ENCODE measurements at places on chromosomes 3 and 15.

- DNase-seq, result no peak
These were observed 400.7 kb downstream of the ROBO1 start for GRCh38 chr3:79367066-79367465.

GRCh38 chr15:62969442-62970089, 73.0 kb upstream of the TPM1 start:
- DNase-seq, result no peak

DNA sequence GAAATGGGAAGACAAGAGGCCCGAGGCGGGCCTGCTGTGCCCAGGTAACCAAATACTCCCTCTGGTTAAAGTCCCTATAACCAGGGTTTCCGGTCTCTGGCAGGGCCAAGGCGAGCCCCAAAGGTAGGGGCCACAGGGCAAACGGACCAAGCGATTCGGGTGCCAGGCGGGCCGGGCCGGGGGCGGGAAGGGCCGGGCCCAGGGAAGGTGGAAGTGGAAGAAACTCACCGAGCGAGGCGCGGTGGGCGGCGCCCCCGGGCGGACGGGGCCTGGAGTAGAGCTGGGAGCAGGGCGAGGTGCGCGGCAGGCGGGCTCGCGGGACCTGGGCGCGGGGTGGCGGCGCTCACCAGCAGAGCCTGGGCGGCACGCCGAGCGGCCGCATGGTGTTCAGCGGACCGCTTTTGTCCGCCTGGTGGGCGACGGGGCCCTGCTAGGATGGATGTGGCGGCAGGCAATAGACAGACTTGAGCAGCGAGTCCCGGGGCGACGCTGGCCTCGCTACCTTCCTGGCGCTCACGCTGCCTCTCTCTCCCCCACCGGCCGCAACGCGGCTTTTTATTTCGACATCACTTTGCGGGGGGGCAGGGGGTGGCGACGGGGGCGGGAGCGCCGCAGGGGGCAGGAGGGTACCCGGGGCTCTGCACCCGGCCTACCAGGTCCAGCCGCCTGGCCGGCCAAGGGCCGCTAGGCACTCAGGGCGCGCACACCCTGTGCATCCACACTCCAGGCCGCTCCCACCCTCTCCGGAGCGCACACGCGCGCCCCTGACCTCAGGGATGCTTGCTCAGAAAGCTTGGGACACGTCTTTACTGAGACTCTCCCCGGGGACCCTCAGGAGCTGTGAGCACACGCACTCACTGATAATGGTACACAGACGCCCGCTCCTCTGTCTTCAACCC, at the start of gene GATA2:
Gene GATA2 (minus strand): TSS at position 531 of the 899 bp plus-strand sequence. CDS start 6,170 bp downstream, outside the sequence.
- DNase-seq, result no peak

DNA sequence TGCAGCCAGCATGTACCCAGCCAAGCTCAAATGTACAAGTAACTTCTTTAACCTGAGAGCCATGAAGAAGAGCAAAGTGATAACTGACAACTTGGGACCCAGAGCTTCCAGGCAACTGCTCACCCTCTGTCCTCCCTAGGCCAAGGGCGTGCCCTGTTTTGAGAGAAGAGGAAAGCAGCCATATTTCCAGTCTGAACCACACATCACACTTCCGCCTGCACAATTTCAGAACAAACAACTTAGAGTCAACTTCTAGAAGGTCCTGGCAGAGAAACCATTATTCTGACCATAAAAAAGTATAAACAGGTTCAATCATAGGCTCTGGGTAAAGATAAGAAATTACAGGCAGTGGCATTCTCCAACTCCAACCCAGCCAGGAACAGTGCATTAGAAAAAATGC, 50.1 kb downstream of the ITGB5 start:
- DNase-seq, result no peak

DNA sequence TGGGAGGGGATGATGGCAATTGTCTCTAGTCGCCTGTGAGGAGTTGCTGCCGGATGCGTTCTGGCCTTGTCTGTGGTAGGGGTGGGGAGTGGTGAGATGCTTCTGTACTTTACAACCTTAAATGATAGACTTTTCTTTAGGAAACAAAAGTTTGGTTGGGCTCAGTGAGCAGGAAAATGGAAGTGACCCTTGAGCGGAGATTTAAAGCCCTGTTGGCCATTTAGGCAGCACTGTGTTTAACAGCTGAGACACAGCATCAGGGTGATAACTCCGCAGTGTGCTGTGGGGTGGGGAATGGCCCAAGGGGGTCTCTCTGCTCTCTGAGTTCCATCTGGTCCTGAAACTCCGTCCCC, 36.6 kb downstream of the SPSB4 start:
- DNase-seq, result no peak

- DNase-seq, result no peak
These were observed 31.6 kb downstream of the FAM227B start for GRCh38 chr15:49589030-49589429.

GRCh38 chr3:68876112-68876713, 56.1 kb downstream of the TAFA4 start:
- no peak for DNase-seq

- no peak for DNase-seq
These were observed 33.7 kb upstream of the SPTBN5 start for GRCh38 chr15:41927536-41927935.

DNA sequence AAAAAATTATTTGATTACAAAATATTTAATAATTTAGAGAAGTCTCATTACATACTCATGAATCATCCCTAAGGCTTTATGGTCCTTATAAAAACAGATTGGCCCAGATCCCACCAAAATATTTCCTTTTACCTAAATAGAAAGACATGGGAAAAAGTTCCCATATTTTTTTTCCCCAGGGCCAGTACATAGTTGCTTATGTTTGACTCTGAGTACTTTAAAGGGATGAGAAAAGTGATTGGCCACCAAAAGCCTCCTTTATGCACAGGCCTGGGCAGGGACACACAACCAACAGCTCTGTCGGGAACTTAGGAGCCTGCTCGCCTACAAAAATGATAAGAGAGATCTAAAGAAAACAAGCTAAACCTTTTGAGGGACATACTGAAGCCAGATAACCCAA, 22.3 kb downstream of the KCNAB1 start:
- no peak for DNase-seq

DNA sequence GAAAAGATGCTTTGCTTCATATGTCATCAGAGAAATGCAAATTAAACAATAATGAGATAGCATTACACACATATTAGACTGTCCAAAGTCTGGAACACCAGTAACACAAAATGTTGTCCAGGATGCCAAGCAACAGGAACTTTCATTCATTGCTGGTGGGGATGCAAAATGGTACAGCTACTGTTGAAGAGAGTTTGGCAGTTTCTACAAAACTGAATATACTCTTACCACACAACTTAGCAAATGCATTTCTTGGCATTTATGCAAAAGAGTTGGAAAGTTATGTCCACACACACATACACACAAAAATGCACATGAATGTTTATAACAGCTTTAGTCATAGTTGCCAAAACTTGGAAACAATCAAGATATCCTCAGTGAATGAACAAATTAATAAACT, 195.2 kb upstream of the MME start:
- DNase-seq, result no peak

DNA sequence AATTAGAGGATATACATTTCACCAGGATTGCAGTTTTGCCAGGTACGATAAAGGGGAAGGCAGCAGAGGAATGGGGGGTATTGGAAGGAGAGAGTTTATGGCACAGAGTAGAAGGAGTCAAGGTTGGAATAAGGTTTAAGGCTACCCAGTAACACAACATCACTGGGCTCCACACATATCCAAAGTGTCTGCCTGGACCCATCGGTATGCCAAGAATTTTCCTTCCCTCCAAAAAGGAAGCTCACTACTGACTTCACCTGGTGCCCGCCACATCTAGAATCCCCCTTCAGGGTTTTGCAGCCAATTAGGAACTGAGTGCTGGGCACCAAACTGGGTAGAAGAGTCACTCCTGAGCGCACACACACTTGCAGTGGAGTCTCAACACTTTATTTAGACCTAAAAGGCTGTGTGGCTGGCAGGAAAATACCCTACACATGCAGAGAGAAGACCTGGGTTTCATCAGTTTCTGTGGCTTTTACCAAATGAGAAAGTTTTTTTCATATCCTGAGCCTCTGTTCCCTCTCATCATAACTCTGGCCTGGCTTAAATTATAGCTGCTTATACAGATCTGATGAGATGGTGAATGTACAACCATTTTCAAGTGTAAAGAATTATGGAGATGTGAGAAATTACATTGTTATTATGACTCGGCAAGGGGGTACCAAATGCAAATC, 190.8 kb upstream of the LPP start:
- DNase-seq, result no peak

- DNase-seq, result peak; percentile 28
These were observed 46.3 kb downstream of the GPR171 start for GRCh38 chr3:151156618-151157216.

DNA sequence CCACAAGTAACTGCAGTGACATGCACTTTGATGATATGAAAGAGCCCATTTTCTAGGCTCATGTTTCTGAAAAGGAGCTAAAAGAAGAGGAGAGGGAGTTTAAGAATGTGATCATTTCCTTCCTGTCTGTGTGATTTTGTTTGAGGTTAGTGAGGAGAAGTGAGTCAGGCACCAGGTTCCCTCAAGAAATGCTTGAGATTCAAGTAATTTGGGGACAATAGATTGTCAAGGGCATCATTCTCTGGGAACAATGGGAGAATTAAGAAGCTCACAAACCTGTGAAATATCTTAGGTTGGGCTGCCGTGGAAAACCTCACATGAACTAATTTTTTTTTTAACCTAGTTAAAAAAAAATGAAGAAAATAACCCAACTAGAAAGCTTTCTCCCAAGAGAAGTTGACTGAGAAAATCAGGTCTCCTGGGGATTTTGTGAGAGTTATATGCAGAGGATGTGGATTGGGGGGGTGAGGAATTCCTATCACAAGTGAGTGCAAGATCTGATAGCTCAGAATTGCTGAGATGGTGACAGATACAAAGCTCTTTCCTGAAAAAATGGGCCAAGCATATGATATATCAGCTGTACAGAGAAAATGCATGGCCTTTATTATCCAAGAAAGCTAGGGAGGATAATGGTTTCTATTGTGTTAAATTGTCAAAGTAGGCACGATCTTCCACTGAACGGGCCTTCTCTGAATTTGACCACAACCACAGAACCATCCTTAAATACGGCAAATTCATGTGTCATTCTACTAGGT, 203.3 kb downstream of the FEZF2 start:
- no peak for DNase-seq

GRCh38 chr3:105561876-105562275, 195.2 kb downstream of the ALCAM start:
- no peak for DNase-seq

GRCh38 chr3:58556761-58557221, 19.8 kb upstream of the ACOX2 start:
- DNase-seq, result no peak

DNA sequence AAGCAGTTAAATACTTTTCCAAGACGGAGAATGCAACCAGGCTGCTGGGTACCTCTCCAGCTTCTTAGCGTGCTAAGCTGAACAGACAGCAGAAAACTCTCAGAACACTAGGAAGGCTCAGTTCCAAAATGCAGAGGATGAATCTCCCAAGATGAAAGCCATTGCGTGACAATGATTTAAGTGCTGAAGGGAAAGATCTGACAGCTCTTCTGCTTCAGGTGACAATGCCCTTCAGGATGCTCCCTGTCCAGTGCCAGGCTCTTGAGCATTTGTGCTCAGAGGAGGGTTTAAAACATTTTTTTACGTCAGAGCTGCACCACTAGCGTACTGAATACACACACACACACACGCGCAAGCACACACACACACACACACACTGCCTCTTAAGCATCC, 26.3 kb downstream of the ARHGEF3 start:
- no peak for DNase-seq

DNA sequence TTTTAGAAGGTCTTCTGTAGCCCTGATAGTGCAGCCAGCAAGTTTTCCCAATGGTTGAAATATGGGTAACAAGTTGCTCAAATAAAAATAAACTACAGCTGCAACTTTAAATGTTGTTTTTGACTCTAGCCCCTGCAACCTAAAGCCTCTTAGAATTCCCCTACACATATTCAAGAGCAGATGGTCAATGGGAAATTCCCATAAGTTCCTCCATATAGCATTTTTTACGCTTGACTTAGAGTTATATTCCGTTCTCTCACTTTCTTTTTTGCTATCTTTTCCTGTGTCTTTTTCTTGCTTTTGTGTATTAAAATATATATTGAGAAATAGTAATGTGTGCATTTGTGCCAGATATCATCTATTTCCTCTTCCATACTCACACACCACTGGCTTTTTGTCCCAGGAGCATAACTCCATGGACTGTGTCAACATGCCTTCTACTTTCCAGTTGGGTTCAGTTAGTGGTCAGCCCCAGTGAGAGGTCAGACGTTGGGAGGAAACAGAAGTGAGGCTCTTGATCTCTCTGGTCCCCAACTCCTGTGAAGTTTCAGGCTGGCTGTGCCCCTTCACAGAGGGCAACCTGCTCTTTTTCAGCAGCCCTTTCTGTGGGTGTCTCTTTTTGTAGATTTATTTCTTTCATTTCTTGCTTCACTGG, 63.3 kb upstream of the TP63 start:
- no peak for DNase-seq

DNA sequence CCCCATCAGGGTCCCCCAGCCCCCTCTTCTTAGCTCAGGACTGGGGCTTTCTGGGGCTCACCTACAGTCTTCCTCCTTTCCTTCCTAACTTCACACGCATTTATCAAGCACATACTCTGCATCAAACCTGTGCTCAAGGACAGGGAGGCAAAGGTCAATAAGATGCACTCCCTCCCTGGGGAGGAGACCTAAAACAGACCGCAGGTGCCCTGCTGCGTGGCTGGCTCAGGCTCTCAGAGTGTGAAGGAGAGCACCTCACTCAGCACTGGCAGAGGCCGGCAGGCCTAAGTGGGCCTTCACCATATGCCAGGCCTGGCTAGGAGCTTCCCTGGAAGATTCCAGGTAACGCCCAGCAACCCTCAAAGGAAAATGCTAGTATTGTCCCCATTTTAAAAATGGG, 16.5 kb downstream of the LIPC start:
- no peak for DNase-seq

All from GM18507 (cell line).